ENCODE measurements at places on chromosomes 4 and X.

GRCh38 chr4:13857800-13858199, 230.3 kb upstream of the BOD1L1 start:
- no peak for DNase-seq

- DNase-seq, result no peak
Measured at GRCh38 chr4:61605984-61606383, 405.9 kb downstream of the ADGRL3 start.

DNA sequence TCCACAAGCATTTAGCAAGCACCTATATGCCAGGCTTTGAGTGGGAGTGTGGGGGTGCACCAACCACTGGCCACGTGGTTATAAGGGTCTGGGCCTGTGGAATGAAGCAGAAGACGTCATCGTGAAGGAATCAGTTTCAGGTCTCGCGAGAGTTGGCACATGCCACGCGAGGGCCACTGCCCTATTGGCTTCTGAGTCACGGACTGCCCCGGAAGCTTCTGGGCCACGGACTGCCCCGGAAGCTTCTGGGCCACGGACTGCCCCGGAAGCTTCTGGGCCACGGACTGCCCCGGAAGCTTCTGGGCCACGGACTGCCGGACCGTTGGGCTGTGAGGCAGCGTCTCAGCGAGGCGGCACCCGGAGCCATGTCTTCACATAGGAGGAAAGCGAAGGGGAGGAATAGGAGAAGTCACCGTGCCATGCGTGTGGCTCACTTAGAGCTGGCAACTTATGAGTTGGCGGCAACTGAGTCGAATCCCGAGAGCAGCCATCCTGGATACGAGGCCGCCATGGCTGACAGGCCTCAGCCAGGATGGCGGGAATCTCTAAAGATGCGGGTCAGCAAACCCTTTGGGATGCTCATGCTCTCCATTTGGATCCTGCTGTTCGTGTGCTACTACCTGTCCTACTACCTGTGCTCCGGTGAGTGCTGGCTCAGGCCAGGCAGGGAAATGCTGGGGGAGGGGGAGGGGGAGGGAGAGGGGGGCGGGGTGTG, at the start of gene FMR1NB:
FMR1NB (plus strand) TSS at position 300 of the 715 bp plus-strand sequence; CDS start at position 366, 66 bp downstream.
- no peak for DNase-seq

GRCh38 chrX:152831391-152831790, 528 bp downstream of the NSDHL start:
- DNase-seq, result no peak

DNA sequence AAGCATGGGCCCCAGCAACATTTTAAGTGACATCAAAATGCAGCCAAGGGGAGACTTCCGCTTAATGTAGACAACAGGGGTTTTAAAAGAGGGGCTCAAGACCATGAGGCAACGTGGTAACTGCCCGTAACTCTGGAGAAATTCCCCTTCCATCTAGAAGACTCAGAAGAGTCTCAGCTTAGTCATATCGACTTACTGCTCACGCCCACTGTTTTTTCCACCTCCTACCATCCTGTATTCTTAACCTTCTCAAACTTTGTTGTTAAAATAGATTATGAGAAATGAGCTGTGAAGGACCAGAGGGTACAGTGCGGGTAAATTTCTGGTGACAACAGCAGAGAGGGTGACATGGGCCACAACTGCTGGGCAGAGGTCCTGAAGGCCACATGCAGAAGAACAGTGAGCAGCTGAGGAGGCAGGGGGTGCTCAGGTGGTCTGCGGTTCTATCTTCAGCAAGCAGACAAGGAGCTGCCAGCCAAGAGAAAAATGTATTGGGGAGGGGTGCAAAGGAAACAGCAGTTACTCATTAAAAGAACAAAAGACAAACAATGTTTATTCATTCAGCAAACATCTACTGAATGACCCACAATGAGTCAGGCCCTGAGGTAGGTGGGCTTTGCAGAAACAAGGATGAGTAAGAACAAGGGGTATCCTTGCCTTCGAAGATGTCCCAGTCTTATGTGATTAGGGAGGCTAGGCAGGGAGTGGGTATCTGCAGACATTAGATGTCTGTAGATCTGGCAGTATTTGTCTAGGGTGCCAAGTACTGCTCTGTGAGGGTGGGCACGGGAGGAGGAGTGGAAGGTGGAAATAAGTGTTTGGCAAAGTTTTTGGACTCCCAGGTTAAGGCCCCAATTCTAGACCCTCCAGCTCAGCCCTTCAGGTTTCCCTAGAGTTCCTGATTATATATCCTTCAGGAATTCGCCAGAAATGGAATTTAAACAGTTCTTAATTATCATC, 175.3 kb downstream of the TSPAN5 start:
- peak; percentile 10 for DNase-seq

GRCh38 chrX:68912113-68912512, 83.3 kb downstream of the EFNB1 start:
- no peak for DNase-seq

DNA sequence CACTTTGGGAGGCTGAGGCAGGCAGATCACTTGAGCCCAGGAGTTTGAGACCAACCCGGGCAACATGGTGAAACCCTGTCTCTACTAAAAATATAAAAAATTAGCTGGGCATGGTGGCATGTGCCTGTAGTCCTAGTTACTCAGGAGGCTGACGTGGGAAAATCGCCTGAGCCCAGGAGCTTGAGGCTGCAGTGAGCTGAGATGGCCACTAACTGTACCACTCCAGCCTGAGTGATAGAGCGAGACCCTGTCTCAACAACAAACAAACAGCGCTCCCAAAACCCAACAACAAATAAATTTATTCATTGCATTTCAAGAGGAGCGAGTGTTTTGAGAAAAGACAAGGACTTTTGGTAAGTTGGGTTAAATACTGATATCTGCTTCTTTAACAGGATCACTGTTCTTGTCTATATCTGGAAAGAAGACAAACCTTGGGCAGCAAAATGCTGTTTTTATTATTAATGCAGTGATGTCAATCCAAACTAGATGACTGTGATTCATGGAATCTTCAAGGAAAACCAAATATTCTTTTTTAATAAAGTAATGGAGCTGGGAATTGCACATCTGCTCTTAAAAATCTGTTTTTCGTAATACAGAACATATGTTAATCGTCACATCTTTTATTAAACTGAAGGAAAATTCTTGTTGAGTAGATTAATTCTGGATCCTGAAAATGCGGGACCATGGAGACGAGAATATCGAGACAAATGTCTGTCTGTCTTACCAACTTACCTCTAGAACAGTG, 90.8 kb upstream of the LIMCH1 start:
- DNase-seq, result no peak

- DNase-seq, result no peak
Measured at GRCh38 chr4:85107553-85107952, 141.1 kb upstream of the WDFY3 start.

DNA sequence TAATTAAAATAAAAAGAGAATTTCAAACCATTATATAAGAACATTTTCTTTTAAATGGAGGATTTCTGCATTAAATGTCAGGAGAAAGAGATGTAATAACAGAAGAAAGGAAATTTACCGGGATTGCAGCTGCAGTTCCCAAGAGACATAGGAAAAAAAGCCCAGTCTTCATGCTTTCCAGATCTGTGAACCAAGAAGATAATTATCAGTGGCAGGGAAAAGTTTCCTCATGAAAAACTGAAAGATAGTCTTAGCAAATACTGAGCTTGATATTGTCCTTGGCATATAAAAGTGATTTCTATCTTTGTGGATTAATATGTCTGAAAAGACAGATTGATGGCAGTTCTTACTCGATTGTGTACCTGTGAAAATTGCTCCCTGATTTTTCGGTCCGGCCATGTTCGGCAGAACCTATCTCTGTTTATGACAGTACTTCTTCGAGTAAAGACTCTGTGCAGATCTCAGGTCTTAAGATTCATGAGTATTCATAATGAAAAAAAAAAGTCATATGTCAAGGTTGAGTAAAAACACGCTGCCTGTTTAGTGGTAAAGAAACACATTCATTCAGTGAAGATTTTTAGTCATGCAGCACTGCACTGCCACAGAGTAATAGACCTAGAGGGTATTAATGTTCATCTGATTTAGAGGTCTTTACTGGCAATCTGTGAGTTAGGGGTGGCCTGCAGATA, 29.6 kb downstream of the SPARCL1 start:
- DNase-seq, result no peak

- no peak for DNase-seq
Measured at GRCh38 chr4:168585168-168586091, 88.6 kb downstream of the PALLD start.

DNA sequence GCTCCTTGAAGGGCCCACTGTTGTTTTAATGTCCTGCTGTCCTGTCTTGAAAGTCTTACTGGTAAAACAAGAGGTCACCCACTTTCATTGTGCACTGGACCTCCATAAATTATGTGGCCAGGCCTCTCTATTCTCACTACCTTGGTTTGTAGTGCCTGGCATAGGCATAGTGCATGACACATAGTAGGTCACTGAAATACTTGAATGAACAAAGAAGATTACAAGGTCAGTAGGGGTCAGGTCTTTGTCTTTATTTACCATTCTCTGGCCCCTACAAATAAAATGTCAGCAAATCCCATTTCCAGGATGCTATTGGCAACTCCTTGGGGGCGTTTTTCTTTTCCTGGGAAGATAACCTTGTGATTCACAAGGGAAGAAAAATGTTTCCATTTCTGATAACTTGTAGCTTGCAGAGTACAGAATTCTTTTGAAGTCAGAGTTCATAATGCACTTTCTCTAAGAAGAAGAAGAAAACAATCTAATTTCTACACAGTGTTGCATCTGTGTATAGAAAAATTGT, 1.4 kb downstream of the PGM2 start:
- no peak for DNase-seq

- DNase-seq, result no peak
Measured at GRCh38 chr4:3393171-3393570, 48.6 kb upstream of the HGFAC start.

GRCh38 chr4:185379326-185380295, 16.1 kb downstream of the LRP2BP start:
- no peak for DNase-seq

DNA sequence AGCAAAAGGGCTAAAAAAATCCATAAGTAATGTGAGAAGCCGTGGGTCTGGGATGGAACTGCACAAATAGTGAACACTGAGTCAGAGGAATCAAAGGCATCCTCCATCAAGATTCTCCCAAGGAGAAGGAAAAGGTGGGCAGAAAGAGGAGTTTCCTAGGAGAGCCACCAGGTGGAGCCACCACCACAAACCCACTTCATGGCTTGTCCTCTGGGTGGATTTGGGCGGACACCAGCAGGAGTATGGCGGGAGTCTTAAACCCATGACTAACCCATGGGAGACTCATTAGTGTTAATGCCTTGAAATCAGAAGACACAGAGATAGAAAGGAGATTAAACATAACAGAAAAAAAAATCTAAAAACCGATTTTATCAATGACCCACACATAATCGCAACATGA, 147.7 kb downstream of the SH3KBP1 start:
- DNase-seq, result no peak

- no peak for DNase-seq
Measured at GRCh38 chrX:138853936-138854335, 142.4 kb upstream of the FGF13 start.

- no peak for DNase-seq
Measured at GRCh38 chr4:90889171-90889570, 762.0 kb downstream of the CCSER1 start.

GRCh38 chr4:89111833-89112563, 665 bp downstream of the TIGD2 start:
- DNase-seq, result no peak

DNA sequence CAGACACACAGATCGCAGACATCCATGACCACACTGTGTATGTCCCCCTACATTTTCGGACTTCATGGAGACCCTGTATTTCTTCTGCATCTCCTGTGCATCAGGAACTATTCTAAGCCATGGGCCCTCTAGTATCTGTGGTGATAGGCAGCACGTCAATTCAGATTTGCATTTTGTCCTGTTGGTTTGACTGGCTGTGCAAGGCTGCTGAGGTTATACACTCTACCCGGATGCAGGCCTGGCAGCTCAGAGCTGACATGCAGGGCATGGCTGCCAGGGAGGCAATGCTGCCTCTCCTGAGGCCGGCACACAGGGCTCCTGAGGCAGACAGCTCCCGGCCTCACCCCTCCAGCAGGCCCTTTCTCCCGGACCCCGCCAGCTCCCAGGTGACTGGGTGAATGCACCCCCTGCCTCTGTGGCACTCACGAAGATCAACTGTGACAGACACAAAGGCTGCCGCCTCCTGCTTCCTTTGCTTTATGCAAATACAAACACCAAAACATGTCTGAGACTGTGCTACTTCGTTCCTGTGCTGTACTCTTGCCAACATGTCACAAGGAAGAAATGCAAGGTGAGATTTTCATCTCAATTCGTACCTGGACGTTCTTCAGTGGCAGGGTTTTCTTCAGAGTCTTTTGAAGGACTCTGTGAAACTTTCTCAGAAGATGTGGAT, 51.0 kb downstream of the NSG1 start:
- no peak for DNase-seq

- no peak for DNase-seq
Measured at GRCh38 chr4:114178392-114178791, 198.9 kb upstream of the ARSJ start.

DNA sequence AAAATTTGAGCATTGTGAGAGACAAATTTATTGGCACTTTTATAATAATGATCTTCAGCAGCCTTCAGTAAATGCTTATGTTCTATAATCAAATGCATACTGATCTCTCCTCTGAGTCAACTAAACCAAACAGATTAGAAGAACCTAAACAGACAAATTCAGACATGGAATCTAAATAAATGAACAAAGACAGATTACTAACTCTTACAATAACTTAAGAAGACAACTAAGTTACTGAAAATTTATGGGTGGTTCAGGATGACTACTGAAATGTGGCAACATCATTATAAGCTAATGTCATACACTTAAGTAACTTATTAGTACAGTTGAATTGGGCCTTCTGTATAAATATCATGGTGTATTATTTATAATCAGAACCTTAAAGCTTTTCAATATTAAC, 127.3 kb downstream of the NEK1 start:
- no peak for DNase-seq

DNA sequence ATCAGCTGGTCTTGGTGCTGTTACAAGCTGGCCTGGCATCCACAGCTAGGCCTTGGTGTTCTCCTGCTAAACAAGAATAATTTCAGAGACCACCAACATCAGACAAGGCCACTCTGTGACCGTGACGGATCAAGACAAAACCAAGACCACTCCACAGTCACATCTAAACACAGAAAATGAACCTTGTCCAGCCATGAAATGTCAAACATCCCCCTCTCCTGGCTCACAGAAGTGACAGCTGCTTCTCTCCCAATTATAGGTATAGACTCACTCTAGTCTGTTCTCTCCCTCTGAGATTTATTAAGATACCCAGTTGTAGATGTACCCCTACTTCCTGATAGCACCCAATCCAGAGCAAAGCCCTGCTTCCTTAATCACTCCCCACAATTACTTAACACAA, 40.4 kb downstream of the EFHC2 start:
- DNase-seq, result no peak

- no peak for DNase-seq
Measured at GRCh38 chr4:87033902-87034301, 99.1 kb downstream of the AFF1 start.

Data from stimulated activated CD4-positive, alpha-beta T cell treated with anti-CD3 and anti-CD28 coated beads, TNF-alpha, amount 100 ng/mL, for 4 hours (primary cell).